ENCODE measurements at places on chromosomes 1 and 21.

- no peak for DNase-seq
Measured at GRCh38 chr1:149931212-149931790, 3.7 kb upstream of the SF3B4 start.

- DNase-seq: no peak
Measured at GRCh38 chr1:43509740-43510375, 20.8 kb upstream of the PTPRF start.

GRCh38 chr1:211660718-211661222, 14.7 kb downstream of the NEK2 start:
- no peak for DNase-seq

DNA sequence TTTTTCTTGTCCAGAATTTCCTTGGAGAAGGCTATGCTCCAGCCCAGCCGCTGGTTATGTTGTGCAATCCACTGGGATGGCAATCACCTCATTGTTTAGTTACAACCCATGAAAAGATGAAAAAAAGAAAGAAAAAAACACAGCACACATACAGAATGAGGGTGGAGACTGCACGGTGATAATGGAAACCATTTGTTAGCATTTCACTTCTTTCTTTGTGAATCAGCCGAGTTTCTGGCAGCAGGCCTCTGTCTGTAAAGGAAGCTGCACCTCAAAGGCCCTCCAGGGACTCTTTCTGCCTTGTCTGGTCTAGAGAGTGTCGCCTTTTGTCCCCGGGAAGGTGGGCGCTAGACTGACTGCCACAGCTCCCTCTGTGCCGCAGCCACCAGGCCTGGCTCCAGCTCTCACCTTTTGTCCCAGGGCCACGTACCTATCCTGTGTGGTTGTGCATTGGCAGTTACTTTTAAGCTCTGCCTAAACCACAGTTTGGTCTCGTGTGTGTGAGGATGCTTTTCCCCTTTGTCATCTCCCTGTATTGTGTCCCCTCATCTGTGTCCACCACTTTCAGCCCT, 35.6 kb downstream of the NGF start:
- DNase-seq: peak; percentile 78

DNA sequence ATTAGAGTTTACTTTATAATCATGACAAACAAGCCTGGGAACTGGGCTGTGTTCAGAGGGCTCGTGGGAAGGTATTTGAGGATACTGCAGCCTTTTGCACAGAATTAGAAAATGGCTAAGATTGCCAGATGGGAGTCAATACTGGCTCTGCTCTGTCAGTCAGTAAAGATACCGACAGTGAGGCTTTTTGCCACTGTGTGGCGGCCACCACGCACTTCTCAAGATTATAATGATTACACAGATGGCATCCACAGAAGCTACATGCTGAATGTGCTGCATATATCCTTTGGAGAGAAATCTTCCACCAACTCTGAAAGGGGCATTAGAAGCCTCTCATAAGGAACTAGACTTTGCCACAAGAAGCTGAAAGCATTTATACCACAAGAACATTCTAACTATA, 213.4 kb upstream of the PTBP2 start:
- DNase-seq: no peak

DNA sequence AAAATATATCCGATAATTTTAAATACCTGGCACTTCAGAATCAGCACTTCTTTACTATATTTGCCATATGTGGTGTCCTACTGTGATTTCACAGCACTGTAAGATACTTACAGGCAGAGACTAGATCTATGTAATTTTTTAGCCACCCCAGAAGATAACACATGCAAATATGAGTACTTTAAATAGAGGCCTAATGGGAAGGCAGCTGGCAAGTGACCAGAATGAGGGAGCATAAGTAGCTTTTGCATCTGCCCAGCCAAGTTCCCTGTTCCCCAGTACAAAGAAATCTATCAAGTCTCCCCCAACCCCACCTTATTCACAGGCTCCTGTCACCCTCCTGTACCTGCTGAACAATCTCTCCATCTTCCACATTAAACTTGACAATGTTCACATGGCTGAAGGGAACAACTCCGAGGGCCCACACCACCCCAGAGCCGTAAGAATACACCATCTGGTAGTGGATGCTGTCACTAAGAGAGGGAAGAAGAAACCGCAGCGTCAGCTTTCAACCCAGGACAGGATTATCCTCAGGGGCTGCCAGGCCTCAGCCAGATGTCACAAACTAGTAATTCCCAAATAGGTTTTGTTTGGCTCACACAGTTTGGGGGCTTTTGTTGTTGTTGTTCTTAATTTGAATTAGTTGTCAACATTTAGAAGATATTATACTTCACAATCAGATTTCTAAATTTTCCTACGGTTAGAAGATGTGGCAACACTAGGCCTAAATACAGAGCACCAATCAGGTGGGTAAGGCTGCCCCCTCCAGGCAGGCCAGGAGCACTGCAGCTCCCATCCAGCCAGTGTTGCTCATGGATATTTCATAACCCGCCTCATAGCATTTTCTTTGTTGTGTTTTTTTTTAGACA, 10.4 kb downstream of the EMC1 start:
- no peak for DNase-seq

- DNase-seq: peak; percentile 37
Measured at GRCh38 chr1:116531917-116532316, 38.9 kb downstream of the CD58 start.

- DNase-seq: no peak
Measured at GRCh38 chr1:41422306-41422705, 61.1 kb downstream of the FOXO6 start.

DNA sequence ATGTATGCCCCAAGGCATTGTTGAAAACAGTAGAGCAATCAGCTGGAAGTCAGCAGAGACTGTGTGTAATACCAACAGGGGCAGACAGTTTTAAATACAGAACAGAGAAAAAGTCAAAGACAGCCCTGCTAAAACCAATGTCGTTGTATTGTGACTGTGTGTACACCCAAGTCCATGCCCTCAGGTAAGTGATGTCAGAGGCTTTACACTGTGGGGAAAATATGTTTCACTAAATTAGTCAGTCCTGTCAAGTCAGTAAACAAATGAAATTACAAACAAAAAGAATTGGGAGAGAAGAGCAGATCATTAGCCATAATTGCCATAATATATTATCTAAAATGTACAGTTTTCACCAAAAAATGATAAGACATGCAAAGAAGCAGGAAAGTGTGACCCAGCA, 2.4 kb upstream of the CYP2J2 start:
- DNase-seq: no peak

Measured in islet precursor cell (in vitro differentiated cells).